ENCODE measurements at places on chromosomes 16 and 17.

- no peak for DNase-seq
Measured at GRCh38 chr17:42775534-42776098, 2.4 kb downstream of the VPS25 start.

GRCh38 chr16:80447241-80447640 is 93.6 kb upstream of the DYNLRB2 start:
- no peak for DNase-seq

DNA sequence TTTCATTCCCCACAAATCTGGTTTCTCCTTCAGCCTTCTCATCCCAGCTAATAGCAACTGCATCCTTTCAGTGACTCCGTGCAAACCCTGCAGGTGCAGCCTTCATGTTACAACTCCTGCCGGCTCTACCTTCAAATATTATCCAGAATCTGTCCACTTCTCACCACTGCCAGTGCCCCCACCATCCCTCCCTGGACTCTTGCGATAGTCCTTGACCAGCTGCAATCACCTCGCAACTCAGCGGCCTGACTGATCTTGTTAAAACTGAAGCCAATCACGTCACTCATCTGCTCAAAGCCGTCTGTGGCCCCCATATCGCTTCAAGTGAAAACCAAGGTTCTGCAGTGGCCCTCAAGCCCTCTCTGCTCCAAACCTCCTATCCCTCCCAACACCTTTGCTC is 42.8 kb upstream of the KIFC3 start:
- DNase-seq, result no peak

- DNase-seq, result peak; percentile 48
Measured at GRCh38 chr16:88815901-88816589, 4.3 kb upstream of the APRT start.

Measured in CD4-positive, alpha-beta T cell treated with Interleukin-4 for 1 hour (primary cell).